ENCODE measurements at places on chromosomes 6 and 20.

GRCh38 chr6:17001188-17001587 lies 100.7 kb upstream of the STMND1 start:
- no peak for DNase-seq

GRCh38 chr6:107598091-107598490 lies 108.2 kb downstream of the SOBP start:
- no peak for DNase-seq

GRCh38 chr6:71029555-71029954 lies 72.7 kb upstream of the B3GAT2 start:
- DNase-seq, result no peak

DNA sequence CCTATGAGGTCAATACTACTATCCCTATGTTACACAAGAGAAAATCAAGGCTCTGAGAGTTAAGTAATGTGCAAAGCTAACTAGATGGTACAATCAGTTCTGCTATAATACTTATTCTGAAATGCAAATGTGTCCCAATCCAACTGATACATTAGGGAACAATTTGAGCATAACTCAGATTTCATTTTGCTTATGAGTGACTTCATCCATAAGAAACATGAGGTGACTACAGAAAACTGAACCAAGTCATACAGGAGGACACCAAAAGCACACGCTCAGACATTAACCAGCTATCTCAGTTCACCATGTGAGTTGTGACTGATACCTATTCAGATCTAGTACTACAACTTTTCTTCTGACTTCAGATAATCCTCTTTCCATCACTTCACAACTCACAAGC lies 179.9 kb upstream of the RUNX2 start:
- peak; percentile 25 for DNase-seq

GRCh38 chr6:18451756-18452155 lies 64.6 kb downstream of the RNF144B start:
- no peak for DNase-seq

DNA sequence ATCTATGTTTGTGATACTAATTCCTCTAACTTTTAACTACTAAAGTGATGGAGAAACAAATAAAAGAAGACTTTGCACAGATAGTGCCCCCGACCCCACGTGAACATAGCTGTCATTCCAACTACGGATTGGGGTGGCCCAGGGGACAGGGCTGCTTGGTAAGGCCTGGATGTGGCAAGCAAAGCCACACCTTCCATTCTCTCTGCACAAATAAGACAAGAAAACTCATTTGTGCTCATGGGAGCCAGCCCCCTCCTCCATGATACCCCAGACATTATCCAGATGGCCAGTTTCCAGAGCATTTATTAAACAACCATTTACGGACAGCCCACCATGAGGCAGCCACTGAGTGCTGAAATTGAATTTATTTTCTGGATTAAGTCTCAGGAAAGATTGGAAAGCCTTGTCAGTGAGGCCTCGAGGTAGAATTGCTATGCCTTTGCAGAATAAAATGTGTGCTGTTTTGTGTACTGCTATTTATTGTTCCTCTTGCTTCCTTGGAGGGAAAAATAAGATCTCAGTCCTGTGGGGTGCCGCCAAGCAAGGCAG lies 151.2 kb downstream of the UNC5CL start:
- DNase-seq, result no peak

Data from HS-5 (cell line).